ENCODE measurements at places on chromosomes 13 and 19.

DNA sequence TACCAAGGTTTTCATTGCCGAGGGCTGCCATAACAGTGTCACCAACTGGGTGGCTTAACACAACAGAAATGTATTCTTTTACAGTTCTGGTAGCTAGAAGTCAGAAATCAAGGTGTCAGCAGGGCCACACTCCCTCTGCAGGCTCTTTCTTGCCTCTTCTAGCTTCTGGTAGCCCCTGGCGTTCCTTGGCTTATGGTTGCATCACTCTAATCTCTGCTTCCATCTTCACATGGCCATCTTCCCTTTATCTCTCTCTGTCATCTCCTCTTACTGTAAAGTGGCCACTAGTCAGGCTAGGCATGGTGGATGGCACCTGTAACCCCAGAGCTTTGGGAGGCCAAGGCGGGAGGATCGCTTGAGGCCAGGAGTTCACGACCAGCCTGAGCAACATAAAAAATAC lies 38.0 kb upstream of the MRI1 start:
- no peak for DNase-seq

DNA sequence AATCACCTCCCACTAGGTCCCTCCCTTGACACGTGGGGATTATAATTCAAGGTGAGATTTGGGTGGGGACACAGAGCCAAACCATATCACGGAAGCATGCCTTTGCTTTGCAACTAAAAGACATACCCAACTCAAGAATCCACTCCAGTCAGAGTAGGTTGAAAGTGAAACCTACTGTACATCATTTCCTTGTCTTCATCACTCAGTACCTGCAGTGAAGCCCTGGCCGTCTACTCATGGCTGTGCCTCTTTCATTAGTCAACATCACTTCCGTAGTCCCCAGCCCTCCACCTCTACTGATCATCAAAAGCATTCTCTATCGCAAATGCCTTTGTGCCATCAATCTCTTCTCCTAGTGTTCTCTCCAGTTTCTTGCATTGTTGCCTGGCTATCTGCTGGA lies 343.1 kb upstream of the ARGLU1 start:
- DNase-seq, result no peak

- DNase-seq, result no peak
Measured at GRCh38 chr13:46339035-46339666, 47.9 kb downstream of the RUBCNL start.

DNA sequence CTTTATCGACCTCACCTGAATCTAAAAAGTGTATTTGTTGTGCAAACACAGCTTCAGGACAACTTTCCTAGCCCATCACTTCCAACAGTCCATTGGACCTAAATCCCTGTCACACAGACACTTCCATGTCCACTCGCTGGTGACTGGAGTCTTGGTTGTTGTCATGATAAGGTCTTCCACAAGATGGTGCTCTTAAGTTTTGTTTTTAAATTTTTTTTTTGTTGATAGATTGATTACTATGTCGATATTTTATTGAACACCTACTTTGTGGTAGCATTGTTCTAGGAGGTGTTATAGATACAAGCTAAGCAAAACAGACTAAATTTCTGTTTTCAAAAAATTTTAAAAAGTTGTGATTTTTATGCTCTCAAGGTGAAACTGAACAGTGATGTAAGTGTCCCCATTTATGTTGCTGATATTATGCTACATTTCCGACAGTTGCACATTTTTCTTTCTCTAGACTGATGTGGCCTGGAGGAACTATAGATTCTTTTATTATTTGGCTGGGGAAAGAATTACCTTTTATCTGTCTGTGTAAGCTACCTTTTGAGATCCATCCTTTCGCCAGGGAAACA lies 8.1 kb upstream of the ERICH6B start:
- DNase-seq, result no peak

DNA sequence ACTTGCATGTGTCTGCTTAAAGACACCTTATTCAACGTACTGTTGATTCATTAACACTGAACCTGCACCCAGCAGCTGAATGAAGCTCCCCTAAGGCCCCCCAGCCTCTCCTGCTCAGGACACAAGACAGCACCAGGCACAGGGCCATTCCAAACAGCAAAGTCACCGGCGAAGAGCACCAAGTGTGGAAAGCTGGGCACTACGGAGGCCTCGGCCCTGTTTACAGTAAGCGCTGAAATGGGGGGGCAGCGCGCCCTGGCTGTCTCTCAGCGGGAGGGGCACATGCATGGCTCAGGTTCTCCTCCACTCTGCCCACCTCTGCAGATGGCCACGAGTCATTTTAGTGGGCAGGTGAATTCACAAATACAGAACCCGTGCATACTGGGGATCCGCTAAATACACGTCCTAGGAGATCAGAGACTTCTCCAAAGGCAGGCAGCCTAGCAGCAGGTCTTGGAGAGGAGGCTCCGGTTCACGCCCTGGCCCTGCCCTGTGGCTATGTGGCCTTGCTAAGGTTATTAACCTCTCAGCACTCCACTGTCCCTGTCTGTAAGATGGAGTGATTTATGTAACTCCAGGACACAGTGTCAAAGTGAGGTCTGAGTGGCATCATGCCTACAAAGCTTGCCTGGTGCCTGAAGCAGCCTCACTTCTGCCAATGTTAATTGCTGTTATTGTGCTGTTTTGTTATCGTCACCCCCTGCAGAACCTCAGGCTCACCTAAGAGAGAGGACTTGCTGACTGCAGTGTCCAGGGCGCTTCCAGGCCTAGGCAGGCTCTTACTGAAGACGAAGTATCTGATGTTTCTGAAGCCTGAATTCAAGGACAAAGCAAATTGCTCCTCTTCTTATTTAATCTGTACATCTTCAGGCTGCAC lies 207.4 kb upstream of the SOX1 start:
- DNase-seq, result no peak

DNA sequence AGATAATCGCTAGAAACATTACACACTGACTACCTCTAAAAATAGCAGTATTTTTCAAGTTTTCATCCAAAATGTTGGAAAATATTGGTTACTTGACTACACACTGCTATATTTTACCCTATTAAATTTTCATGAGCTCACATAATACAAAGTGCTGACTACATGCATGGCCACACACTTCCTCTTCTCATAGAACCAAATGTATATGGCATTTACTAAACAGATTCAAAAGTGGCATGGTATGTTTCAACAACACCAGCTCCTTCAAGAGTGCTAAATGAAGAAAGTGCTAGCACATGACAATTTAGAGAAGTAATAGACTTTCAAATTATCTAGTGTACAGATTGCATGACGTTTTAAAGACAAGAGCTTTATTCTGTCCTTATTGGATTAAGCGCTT lies 780.4 kb upstream of the SLITRK6 start:
- no peak for DNase-seq

DNA sequence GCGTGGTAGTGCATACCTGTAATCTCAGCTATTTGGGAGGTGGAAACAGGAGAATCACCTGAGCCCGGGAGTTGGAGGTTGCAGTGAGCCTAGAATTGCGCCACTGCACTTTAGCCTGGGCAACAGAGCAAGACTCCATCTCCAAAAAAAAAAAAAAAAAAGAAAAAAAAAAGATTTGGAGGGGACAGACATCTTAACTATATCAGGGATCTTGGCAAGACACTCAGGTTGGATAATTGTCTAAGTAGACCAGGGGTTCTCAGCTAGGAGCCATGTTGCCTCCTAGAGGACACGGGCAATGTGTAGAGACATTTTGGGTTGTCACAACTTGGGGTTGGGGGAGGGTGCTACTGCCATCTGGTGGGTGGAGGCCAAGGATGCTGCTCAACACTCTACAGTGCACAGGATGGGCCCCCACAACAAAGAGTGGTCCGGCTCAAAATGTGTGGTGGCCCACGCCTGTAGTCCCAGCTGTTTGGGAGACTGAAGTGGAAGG lies 1.9 kb upstream of the ZNF580 start:
- peak; percentile 44 for DNase-seq

DNA sequence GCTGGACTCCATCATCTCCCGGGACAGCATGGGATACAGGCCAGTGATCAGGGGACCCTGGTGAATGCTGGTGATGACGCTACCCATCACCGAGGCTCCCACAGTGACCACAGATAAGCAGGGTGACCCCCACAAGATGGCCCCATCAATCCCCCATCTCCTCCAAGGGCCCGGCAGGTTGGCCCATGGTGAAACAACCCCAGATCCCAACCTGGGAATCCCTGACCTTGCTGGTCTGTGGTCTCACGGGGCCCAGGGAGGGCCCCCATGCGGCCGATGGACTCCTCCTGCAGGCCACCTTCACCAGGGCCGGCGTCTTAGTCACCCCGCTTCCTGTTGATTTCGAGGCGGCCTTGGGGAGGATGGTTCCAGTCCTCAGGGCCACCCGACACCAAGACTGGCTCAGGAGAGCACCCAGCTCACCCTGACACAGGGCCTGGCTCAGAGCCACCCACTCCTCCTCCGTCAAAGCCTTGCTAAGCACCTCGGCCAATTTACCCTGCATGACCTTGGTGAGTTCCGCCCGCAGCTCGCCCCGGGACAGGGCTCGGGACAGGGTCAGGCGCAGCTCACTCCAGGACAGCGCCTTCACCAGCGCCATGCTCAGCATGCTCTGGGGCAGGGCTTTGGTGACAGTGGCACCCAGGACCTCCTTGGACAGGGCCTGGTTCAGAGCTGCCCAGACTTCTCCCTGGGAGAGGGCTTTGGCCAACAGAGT lies 10.0 kb downstream of the IQCN start:
- no peak for DNase-seq
